ENCODE measurements at places on chromosomes 2 and 18. TPM values are rescaled to one million over a fixed set of nuclear protein-coding genes. Genes with fewer than 3 reads are reported as not detected.

The IL1R2 gene
- 25.2 TPM for total RNA-seq

The TMBIM1 gene
- 212 TPM for total RNA-seq

The IL37 gene
- total RNA-seq, result not detected

The SPP2 gene
- not detected for total RNA-seq

The CHRNA1 gene
- not detected for total RNA-seq

The ADAM23 gene
- total RNA-seq, result 3.6 TPM

DNA sequence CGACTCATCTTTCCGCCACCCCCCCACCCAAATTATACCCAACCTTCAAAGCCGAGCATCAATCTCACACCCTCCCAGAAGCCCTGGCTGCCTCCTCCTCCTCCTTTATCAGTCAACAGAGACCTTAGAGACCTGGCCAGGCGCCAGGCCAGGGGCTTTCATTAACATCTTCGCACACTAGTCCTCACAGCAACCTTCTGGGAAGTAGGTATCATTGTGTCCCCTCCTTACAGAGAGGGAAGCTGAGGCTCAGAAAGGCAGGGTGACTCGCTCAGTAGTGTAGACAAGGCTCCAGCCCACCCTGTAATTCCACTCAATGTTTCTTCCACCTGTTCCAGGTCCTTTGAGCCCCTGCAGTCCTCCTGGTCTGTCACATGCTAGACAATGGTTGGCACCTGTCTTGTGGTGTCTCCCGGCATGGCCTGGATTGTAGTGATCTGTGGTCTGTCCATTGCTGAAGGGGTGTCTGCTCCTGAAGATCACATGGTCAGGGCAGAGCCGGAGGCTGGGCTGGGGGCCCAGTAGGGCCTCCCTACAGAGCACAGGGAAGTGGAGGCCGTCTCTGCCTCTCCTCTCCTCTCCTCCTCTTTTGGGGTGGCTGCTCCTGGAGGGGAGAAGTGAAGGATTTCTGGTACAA, 36.0 kb downstream of the KLHL29 start:
- no peaks in the 10 kb centered on the region for H3K27me3 ChIP-seq
- peak overlapping the region; percentile 14 for H3K27ac ChIP-seq
- peaks cover 15% of the 10 kb centered on the region for H3K4me1 ChIP-seq
- H3K4me3 ChIP-seq, result no peak overlapping the region

- no peak overlapping the region for H3K27ac ChIP-seq
- no peaks in the 10 kb centered on the region for H3K27me3 ChIP-seq
- ATAC-seq, result no peak
- H3K4me1 ChIP-seq, result peaks cover 18% of the 10 kb centered on the region
- H3K4me3 ChIP-seq, result no peak overlapping the region
These were observed 226.4 kb downstream of the ZBTB7C start for GRCh38 chr18:48182779-48183178.

GRCh38 chr2:23697256-23698075, 229.5 kb downstream of the ATAD2B start:
- H3K4me1 ChIP-seq, result peaks cover 5% of the 10 kb centered on the region
- H3K36me3 ChIP-seq, result peaks cover 87% of the 10 kb centered on the region
- no peaks in the 10 kb centered on the region for H3K27me3 ChIP-seq
- no peak for ATAC-seq
- H3K4me3 ChIP-seq, result no peak overlapping the region
- H3K27ac ChIP-seq, result no peak overlapping the region

GRCh38 chr2:40476436-40476835, 24.5 kb upstream of the SLC8A1 start:
- no peak overlapping the region for H3K4me3 ChIP-seq
- no peaks in the 10 kb centered on the region for H3K36me3 ChIP-seq
- H3K27ac ChIP-seq, result no peak overlapping the region
- H3K4me1 ChIP-seq, result no peaks in the 10 kb centered on the region

GRCh38 chr2:230998882-230999281, 3.0 kb downstream of the SPATA3 start:
- ATAC-seq, result no peak
- H3K4me1 ChIP-seq, result no peaks in the 10 kb centered on the region
- no peak overlapping the region for H3K27ac ChIP-seq

DNA sequence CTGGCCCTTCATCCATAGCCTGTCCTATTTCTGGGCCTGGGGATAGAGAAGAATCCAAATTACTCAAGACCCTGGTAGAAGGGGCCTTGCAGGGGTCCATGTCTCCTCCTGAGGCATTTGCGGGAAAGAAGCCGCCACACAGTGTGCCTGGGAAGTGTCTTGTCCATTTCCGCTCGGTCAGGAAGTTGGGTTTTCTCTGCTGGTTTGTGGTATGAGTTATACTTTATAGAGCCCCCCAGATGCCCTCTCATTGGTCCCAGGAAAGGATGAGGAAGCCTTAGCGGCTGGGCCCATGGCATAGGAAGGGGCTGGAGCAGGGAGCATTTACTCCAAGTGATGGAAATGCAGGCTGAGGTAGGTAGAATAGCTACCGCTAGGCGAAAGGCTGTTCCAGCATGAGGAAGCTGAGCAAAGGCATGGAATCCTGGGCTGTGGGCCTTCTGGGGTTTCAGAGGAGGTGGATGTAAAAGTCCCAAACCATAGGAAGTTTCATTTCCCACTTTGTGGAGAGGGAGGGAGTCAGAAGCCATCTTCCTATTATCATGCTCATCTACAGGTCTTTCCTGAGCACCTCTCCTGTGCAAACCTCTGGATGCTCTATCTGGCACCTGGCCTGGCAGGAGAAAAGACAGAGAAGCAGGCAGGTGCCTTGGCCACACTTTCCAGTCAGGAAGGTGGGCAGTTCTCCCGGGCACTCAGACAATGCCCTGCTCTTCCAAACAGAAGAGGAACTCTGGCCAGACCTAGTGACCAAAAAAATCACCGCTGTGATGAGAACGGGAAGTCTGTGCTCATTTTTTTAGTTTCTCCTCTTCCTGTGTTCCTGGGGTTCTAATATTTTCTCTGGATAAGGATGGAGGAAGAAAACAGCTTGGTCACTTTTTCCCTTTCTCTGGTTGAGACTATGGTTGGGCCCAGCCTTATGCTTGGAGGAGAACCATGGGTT, 2.6 kb upstream of the CD207 start:
- no peak overlapping the region for H3K4me3 ChIP-seq
- no peak overlapping the region for H3K27ac ChIP-seq
- H3K36me3 ChIP-seq, result no peaks in the 10 kb centered on the region
- no peak for ATAC-seq

DNA sequence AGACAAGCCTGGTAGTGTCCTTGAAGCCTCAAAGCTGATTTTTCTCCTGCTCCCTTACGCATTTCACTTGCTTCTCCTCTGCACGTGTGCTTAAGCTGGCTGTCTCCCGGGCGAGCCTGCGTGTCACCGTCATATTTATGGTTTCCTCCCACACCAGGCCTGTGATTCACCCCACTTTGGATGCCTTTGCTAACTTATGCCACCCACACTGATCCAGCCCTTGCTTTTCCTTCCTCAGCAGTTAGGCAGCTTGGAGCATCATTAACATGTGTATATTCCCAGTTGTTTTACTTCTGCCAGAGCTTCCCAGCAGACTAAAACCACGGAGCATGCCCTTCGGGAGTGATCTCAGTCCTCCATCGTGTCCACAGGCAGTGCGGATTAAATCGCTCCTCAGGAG, 2.2 kb downstream of the ST3GAL5 start:
- peaks cover 59% of the 10 kb centered on the region for H3K4me1 ChIP-seq
- peaks cover 9% of the 10 kb centered on the region for H3K36me3 ChIP-seq
- H3K27me3 ChIP-seq, result no peaks in the 10 kb centered on the region

- no peak overlapping the region for H3K4me3 ChIP-seq
- H3K27me3 ChIP-seq, result no peaks in the 10 kb centered on the region
- ATAC-seq, result no peak
- H3K36me3 ChIP-seq, result no peaks in the 10 kb centered on the region
- no peak overlapping the region for H3K27ac ChIP-seq
These were observed 583.7 kb upstream of the HNMT start for GRCh38 chr2:137380610-137381009.

DNA sequence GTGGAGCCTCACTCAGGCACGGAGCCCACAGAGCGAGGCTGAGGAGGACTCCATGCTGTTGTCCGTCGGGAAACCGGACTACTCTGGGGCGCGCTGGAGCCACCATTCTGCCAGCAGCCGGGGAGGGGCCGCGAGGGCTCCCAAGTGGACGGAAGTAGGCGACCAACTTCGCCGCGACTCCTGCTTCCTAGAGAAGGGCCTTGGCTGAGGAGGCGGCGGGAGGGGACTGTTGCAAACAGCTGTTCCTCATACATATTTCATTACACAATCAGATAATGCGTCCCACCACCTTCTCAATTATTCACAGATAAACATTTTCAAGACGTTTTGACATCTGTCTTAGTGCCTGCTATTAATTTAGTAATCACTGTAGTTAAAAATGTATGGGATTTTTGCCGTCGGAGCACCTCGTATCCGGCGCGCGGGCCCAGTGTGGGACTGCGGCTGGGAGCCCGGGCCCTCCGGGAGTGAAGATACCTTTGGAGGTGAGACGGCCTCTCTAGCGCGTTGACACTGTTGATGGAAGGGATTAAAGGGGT, 11.7 kb upstream of the SIX3 start:
- peak overlapping the region; percentile 39 for H3K4me3 ChIP-seq
- H3K36me3 ChIP-seq, result no peaks in the 10 kb centered on the region
- H3K4me1 ChIP-seq, result peaks cover 44% of the 10 kb centered on the region
- H3K27me3 ChIP-seq, result peaks cover 100% of the 10 kb centered on the region

GRCh38 chr2:239275847-239276831, 124.7 kb downstream of the HDAC4 start:
- H3K27me3 ChIP-seq, result no peaks in the 10 kb centered on the region
- no peak overlapping the region for H3K27ac ChIP-seq
- no peaks in the 10 kb centered on the region for H3K36me3 ChIP-seq
- H3K4me1 ChIP-seq, result peaks cover 45% of the 10 kb centered on the region

- H3K27ac ChIP-seq, result no peak overlapping the region
- no peaks in the 10 kb centered on the region for H3K27me3 ChIP-seq
- H3K4me3 ChIP-seq, result no peak overlapping the region
- no peak for ATAC-seq
- H3K36me3 ChIP-seq, result no peaks in the 10 kb centered on the region
These were observed 220.2 kb downstream of the NR4A2 start for GRCh38 chr2:156112323-156112722.

All from gastroesophageal sphincter (tissue), 4 donors.